ENCODE measurements at places on chromosomes 4 and X.

DNA sequence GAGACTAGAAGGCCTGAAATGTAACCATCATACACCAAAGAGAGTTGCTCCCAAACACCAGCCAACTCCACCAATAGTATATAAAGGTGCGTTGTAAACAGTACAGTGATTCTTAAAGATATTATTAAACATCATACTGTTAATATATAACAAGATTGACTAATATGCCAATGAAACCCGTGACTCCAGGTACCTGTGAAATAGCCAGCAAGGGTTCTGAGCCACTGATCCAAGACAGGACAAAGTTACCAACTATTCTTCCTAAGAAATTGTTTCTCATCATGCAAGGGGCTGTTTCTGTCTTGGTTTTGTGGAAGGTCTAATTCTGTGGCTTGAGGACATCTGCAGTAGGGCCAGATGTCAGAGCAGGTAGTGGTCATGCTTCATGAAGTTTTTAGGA is 47.2 kb downstream of the FHL1 start:
- no peak for DNase-seq

DNA sequence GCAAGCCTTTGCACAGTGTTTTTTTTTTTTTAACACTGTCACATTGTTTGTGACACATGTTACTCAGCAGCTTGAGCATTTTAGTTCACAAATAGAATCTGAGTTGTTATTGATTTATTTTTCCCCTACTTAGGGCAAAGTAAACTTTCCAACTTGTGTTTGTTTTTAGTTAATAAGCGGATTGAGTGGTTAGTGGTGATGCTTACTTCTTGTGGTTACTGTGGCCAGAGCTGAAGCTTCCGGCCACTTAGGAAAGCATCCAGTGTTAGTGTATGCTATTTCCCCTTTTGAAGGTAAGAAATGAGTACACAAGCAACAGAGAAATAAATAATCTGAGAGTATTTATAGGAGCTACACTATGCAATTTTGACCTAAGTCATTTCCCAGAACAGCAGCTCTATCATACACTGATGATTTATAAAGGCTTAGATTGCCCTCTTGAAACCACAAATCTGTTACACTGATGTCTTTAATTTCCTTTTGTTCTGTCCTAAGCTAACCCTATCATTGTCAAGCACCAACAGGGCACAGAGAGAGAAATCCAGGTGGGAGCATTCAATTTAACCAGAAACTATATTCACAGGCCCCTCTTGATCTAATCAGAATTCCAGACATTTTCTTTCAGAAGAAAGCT is 2464.6 kb downstream of the PCDH7 start:
- no peak for DNase-seq

DNA sequence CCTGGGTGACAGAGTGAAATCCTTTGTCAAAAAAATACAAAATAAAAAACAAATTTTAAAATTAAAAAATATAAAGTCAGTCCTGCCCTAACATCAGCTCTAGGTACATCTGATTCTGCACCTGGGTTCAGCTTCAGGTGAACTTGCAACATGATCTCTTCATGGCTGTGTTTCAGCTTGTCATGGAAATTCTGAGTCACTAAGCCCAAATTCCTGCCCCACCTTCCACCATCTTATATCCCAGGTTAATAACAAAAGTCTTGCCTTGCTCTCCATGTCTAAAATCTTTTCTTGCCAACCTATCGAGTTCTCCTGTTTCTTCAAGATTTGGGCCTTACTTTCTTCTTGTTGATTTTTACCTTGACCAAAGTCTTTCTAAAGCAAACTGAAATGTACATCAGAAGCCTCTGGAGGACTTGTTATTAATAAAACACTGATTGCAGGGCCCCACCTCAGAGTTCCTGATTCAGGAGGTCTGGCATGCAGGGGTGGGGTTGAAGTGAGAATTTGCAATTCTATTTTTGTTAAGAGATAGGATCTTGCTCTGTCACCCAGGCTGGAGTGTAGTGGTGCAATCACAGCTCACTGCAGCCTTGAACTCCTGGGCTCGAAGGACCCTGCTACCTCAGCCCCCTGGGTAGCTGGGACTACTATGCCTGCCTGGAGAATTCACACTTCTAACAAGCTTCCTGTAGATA is 125.8 kb upstream of the VCX3A start:
- no peak for DNase-seq

DNA sequence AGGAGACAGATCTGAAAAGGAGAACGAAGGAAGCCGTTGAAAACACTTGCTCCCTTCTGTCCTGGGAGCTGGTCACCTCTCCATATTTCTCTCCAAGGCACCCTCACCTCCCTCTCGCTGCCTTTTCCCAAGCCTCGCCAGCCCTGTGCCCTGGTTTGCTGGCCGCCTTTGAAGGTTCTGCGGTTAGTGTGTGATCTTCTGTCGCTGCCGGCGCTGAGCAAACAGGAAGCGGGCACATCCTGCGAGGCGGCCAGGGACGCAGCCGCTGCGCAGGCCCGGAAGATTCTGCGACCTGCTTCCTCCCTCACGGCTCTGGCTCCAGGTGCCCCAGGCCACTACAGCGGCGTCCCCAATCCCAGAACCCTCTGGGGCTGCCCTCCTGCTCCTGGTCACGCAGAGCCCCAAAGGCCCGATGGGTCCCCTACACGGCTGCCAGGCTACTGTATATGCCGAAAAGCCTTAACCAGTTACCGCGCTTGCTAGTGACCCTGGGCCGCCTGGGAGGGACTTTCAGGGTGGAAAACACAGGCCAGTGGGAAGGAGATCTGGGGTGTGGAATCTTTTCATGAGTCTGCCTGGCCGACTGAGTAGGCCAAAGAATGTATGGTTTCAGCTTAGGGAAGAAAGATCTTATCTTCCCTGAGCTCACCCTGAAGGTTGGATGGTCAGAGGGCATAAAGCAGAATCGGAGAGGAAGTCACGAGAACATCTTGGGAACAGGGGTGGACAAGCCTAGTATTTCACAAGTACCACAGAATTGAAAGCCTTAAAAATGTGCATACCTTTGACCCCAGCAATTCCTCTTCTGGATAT is 2.3 kb upstream of the SASH3 start:
- DNase-seq, result no peak
